ENCODE measurements at places on chromosomes 3 and 15.

GRCh38 chr15:88141269-88141889 is 115.2 kb downstream of the NTRK3 start:
- DNase-seq: no peak

DNA sequence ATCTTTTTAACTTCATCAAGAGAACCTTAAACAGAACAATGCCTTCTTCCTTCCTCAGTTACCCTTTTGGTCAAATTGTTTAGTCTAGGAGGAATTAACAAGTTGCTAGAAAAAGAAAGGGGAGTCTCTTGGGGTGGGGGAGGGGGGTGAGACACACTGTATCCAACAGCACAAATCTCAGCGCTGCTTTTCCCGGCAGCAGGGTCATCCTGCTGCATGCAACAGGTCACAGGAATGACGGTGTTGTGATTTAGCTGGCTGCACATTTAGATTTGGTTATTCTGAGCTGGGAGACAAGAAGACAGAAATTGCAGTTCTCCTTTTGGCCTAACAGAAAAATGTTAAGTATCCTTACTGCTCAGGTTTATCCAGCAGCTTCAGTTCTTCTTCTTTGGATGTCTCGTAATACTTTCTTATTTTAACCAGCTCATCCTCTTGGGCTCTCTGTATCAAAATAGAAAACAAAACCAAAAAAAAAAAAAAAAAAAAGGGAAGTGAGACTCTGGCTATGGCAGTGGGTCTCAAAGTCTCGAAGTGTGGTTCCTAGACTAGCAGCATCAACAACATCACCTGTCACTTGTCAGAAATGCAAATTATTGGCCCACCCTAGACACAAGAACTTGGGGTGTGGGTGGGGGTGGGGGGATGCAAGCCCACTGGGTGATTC is 190.5 kb downstream of the GREM1 start:
- DNase-seq: no peak

GRCh38 chr3:108150200-108150599 is 59.4 kb upstream of the CD47 start:
- DNase-seq: no peak

GRCh38 chr3:102444101-102444500 is 9.3 kb downstream of the ZPLD1 start:
- DNase-seq: no peak

GRCh38 chr15:93466380-93466779 is 377.4 kb upstream of the RGMA start:
- no peak for DNase-seq

- DNase-seq: no peak
Observed at GRCh38 chr3:104547031-104547430, 819.7 kb upstream of the ALCAM start.

DNA sequence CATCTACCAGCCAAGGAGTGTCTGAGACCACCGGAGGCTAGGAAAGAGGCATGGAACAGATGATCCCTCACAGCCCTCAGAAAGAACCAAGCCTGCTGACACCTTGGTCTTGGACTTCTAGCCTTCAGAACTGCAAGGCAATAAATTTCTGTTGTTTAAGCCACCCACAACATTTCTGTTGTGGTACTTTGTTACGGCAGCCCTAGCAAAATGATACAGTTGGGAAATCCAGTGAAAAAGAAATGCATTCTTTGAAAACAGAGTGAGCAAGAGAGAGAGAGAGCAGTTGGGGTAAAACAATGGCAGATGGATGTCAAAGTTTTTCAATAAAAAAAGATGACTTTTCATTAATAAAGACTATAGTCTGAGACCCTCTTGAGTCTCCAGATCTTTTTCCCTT is 219.4 kb downstream of the NFKBIZ start:
- no peak for DNase-seq

DNA sequence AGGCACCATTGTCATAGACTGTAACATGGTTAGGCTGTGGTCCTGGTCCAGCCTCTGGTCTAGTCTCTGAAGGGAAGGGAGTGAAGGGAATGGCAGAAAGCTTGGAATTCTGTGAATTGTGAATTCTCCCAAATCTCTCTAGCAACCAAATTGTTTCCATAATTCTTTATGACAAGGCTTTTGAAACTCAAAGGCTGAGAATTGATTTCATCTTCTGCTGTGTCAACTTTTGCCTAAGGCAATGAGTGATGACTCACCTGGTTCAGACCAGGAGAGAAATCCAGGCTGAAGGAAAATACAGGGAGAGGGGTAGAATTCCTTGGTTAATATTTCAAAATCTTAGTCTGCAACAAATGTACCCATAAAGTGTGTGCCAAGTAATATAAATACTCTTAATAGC is 82.6 kb upstream of the ADPGK start:
- no peak for DNase-seq

DNA sequence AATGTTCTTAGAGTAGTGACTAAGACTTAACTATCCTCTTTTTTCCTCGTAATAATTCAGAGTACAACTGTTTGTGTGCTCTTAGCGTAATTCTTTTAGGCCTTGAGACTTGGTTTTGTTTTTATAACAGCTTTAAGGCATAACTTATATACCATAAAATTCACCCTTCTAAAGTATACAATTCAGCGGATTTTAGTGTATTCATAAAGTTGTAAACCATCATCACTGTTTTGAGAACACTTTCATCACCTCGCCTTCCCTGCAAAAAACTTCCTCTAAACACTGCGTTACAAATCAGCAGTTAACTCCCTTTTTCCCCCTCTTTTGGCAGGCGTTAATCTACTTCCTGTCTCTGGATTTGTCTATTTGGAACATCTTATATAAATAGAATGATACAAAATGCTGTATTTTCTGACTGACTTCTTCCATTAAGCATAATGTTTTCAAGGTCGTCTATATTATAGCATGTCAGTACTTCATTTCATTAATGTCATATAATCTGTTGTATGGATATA is 18.7 kb downstream of the DNAJC13 start:
- no peak for DNase-seq

DNA sequence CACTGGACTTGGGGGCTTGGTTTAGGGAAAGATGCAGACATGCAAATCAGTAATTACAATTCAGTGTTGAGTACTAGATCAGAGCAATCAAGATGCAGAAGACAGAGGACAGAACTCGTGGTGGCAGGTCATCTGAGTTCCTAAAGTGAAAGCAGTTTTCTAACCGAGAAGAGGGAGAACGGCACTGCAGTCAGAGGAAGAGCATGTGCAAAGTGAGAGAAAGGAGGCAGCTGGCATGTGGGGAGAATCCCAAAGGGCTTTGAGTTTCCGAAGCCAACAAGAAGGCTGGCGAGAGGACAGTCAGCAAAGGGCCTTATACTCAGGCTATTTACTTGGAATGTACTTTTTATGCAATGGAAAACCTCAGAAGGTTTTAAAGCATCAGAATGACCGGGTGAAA is 87.0 kb downstream of the ANP32A start:
- no peak for DNase-seq

Measured in NCI-H510A (cell line).